Renal cortex interstitium (tissue), 15 donors: ENCODE measurements at places on chromosomes 3 and 15. TPM values are rescaled to one million over a fixed set of nuclear protein-coding genes. Genes with fewer than 3 reads are reported as not detected.

The TEX9 gene
- polyA plus RNA-seq = 26.1 TPM

The WWTR1 gene
- 117 TPM for polyA plus RNA-seq

The CCR8 gene
- not detected for polyA plus RNA-seq

The PRTG gene
- 13.6 TPM for polyA plus RNA-seq

The CYP1A1 gene
- polyA plus RNA-seq = not detected

The NUDT16 gene
- 40.5 TPM for polyA plus RNA-seq

GRCh38 chr15:100464256-100464655 lies 64.5 kb downstream of the CERS3 start:
- DNase-seq = no peak

GRCh38 chr3:104546301-104546700 lies 820.4 kb upstream of the ALCAM start:
- no peak for DNase-seq

DNA sequence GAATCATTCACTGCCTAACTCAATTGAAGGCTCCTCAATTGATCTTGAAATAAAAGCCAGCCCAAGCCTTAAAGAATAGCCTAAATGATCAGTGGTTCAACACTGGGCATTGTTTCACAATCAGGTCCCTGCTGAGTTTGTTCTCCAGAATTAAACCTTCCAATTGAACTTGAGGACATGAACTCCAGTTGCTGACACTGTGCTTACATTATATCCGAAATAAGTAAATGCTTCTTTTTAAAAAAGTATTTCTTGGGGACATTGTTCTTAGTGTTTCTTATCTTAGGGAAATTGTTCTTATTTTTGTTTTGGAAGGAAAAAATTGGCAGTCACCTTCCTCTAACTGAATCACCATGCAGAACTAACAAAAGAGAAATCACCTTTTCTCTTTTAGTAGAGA lies 450.2 kb downstream of the RBMS3 start:
- no peak for DNase-seq

DNA sequence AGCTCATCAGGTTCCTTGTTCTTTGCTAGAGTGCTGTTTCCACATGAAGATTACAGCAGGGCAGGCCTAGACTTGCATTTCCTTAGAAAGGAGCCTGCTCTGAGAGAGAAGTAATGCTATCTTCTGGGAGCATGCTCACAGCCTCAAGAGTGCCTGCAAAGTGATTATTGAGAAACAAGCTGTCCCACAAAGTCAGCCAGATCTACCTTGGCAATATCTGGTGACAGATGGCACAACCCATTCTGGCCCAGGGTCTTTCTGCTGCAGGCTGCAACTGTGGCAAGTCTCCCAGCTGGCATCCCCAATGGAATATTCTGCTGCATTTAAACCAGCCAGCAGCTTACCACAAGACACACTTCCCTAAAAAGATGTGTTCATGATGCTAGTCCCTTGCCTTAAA lies 29.3 kb downstream of the MTMR10 start:
- no peak for DNase-seq

DNA sequence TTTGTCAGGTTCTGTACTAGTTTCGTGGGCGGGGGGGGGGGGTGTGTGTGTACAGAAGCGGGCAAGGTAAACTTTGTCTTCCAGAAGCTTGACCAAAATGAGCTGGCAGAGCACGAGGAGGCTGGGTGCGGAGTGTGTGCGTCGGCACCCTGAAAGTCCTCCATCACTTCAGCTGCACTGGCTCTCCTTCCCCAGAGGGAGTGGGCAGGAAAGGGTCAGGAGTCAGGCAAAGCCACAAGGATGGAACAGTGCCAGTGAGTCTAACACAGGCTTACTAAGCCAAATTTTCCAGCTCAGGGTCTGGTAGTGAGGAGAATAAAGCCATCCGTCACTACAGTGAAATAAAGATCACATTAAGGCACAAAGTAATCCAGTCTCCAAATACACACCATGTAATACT lies 11.9 kb upstream of the SH3GL3 start:
- no peak for DNase-seq

GRCh38 chr3:135136361-135137100 lies 341.5 kb downstream of the EPHB1 start:
- DNase-seq = no peak

- DNase-seq = no peak
Observed at GRCh38 chr3:100129941-100130340, 15.6 kb upstream of the FILIP1L start.

DNA sequence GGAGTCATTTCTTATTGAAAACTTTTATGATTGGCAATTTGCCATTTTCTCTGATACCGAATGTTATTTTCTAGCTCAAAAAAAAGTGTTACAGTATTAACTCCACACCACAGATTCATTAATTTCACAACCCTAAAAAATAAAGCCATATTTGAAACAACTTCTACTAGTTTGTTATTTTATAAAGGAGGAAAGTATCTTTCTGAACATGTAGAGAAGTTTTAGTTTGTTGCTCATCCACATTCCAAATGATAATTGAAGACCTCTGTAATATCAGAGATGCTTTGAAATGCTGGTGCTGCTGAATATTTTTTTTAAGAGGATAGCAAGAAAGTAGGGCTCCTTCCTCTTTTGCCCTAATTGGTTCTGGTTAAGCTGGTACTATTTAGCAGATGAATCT lies 1.9 kb downstream of the VGLL3 start:
- no peak for DNase-seq

DNA sequence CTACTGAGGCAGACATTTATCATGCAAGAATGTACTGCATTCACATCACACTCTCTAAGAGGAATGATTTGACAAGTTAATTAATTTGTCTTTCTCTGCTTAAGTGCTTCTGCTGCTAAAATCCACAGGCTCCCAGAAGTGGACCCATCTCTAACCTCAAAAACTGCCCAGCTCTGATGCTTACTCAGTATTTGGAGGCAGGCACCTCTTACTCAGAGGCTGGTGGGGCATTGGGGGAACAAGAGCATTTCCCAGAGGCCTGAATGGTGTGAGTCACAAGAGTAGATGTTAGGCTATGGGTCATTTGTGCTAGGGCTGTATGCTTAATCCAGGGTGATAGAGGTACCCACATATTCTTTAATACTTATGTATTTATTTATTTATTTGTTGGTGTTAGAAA lies 34.4 kb upstream of the HCN4 start:
- no peak for DNase-seq
